ENCODE measurements at places on chromosomes 6 and 20.

DNA sequence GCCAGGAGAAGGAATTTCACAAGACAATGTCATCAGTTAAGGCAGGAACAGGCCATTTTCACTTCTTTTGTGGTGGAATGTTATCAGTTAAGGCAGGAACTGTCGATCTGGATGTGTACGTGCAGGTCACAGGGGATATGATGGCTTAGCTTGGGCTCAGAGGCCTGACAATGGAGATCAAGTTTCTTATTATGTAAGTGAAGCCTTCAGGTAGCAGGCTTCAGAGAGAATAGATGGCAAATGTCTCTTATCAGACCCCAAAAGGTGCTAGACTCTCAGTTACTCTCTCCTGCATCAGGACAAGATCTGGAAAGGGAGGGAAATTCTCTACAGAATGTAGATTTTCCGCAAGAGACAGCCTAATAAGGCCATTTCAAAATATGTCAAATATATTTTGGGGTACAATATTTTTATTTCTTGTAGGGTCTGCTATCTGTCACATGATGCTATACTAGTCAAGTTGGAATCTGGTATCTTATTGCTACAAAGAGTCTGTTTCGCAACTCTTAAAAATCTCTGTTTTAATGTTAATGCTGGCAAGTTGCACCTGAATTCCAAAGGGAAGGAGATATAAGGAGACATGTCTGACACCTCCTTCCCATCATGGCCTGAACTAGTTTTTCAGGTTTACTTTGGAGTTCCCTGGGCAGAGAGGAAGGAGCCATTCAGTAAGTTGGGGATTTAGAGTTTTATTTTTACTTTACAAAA lies 48.8 kb downstream of the TRDN start:
- no peak for DNase-seq

GRCh38 chr6:43082806-43083655 lies 6.9 kb downstream of the PTK7 start:
- no peak for DNase-seq

- no peak for DNase-seq
Measured at GRCh38 chr6:160952633-160953281, 38.8 kb upstream of the MAP3K4 start.

GRCh38 chr6:33683051-33683571 lies 28.4 kb downstream of the UQCC2 start:
- peak; percentile 36 for DNase-seq

- no peak for DNase-seq
Measured at GRCh38 chr6:144302701-144303372, 17.7 kb downstream of the UTRN start.

- DNase-seq, result no peak
Measured at GRCh38 chr6:169898788-169899480, 147.5 kb downstream of the ERMARD start.

DNA sequence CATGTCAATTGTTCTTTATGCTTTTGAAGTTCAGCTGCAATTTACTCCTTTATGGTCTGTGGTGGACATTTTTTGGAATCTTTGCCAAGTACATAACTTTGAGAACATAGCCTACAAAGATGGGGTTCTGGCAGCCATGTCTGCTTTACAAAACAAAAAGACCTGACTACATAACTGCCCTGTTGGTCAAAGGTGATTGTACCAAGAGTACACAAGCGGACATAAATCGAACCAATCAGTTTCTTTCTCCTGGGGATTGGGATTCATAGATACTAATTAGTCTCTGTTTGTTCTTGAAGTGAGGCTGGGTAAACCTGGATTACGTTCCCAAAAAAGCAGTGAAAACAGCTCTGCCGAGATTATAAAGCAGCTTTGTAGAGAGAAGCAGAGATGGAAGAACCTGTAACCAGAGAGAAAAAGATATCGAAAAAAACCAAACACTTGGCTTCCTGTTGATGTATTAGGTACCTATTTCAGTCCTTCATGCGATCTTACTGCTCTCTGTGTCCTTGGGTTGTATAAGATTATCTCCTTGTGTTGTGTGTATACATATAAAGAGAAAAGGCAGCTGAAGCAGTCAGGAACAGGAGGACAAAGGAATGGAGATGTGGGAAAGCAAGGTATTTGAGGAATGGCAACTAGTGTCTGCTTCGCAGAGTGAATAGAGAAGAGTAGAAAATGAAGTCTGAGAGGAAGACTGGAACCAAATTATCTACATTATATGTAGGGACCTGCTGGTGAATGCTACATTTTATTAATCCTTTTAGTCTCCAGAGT lies 2.7 kb upstream of the ZFAND3 start:
- no peak for DNase-seq

GRCh38 chr6:158000530-158001307 lies 19.1 kb downstream of the SYNJ2 start:
- DNase-seq, result no peak
